Left lung (tissue), 14 donors: ENCODE measurements at places on chromosomes 5 and 9.
A peak's percentile ranks its signal among the peaks of the same experiment; 100 is the strongest.

DNA sequence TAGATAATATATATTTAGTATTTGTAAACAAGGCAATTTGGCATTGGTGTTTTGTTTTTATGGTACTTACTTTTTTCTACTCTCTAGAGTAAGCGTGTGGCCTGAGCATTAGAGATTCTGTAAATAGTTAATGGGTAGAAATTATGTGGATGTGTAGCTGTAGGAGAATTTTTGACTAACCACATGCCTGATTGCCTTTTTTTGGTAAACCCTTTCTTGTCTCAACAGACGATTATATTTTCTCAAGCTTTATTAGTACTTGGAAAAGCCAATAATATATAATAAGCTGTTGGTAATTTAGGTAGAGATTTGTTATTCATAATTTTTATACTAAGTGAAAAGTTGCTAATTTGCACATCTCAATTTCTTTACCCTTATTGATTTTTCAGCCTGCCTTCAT, 76.8 kb downstream of the FCHO2 start:
- DNase-seq, result no peak

DNA sequence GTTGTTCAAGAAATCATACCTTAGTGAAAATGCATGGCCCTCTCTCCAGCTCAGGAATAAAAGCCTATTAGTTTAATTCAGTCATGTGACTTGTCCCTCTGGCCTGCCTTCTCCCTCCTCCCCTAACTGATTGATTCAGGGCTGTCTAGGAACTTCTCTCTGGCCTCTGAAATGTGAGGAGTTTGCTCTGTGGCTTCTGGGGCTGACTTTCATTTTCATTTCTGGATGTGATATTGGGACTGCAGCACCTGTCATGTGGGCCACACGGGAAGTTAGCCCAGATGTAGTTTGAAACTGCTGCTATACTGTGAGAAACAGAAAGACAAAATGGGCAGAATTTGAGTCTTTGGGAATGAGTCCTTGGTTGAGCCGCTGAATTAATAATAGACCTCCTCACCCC, 44.8 kb downstream of the PARP8 start:
- no peak for DNase-seq

- DNase-seq, result no peak
Observed at GRCh38 chr9:78614892-78615291, 318.0 kb downstream of the PSAT1 start.

GRCh38 chr5:135393691-135394090, 5.3 kb downstream of the MACROH2A1 start:
- no peak for DNase-seq

GRCh38 chr5:17619354-17619753, 9.2 kb downstream of the TAF11L12 start:
- DNase-seq, result no peak

DNA sequence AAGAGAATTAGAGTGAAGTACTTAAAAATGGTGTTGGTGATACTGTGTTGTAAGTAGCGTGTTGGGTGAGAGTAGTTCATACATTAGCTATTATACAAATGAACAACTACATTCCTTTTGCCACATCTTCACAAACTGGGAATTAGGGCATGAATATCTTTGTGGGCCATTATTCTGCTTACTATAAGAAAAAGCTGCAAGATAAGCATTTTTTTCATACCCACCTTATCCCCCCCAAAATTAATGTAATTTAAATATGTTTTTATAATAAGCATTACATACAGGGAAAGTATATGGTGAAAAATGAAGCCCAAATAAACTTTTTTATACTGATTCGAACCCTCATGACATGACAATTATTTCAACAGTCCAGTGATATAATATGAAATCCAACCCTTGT, 69.5 kb downstream of the FAM81B start:
- DNase-seq, result no peak

- DNase-seq, result no peak
Observed at GRCh38 chr5:77133061-77133758, 46.1 kb upstream of the ZBED3 start.

- no peak for DNase-seq
Observed at GRCh38 chr9:118384531-118385100, 680.4 kb downstream of the TLR4 start.

GRCh38 chr9:21525174-21525573, 43.1 kb upstream of the IFNE start:
- no peak for DNase-seq

GRCh38 chr5:133232435-133232834, 180.6 kb downstream of the HSPA4 start:
- DNase-seq, result no peak

- no peak for DNase-seq
Observed at GRCh38 chr9:80946496-80947170, 742.7 kb downstream of the TLE1 start.

GRCh38 chr5:129905473-129906176, 1.4 kb downstream of the CHSY3 start:
- DNase-seq, result peak; percentile 34

DNA sequence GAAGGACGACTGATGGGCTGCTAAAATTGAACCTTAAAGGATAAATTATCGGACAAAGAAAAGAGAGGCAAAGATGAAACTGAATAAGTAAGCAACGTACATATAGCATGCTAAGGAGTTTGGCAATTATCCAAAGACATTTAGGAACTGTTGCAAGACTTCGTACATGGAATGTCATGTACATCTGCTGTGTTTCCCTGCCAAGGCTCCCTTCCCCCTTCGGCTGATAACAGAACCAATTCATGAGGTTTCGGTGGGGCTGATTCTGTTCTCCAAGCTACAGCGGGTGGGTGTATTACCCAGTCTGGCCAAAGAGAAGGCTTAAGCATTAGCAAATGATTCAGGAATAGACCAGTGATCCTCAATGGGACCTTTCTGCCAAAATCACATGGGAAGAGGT, 190.9 kb upstream of the FREM1 start:
- no peak for DNase-seq

DNA sequence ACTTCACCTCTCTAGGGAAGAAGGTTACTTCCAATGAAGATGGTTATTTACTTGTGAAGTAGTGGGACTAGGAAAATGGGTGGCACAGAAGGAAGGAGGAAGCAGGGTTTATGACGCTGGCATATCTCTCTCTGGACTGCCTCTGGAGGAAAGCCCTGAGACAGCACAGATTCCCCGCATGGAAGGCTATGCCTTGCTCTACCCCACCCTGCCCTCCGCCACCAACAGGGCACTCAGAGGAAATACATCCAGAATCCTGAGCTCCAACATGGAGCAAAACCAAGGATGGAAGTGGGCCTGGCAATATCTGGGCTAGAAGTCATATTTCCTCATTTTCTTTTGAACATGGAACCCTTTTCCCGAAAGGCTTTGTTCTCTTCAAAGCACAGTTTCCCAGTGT, 346.9 kb downstream of the ZSWIM6 start:
- no peak for DNase-seq

DNA sequence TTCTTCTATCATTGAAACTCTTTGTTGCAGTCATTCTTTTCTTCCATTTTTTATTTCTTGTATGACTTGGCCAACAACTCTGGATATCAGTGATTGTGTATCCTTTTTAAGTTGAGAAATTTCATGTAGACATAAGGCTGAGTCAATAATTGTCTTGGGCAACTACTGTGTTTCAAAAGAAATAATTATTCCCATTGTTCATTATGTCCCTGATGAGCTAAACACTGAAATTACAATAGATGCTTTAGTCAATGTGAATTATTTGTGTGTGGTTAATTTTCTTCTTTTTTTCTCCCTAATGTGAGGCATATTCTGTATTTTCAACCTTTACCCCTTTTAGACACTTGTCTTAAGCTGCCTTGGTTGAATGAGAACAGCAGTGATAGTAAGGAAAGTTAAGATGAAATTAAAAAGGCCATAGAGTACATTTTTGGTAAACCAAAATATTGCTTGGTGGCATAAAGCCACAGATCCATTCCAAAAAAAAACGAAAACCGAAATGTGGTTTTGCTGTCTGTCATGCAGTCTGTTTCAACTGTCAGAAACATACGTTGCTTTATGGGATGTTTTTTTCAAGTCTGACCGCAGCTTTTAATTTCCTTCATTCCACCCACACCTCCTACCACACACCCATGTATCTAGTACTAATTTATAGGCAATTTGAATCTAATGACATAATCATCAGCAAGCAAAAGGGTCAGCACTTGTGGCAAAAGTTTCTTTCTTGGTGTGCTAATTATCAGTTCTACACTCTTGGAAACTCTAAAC, 21.1 kb downstream of the TLE4 start:
- no peak for DNase-seq

DNA sequence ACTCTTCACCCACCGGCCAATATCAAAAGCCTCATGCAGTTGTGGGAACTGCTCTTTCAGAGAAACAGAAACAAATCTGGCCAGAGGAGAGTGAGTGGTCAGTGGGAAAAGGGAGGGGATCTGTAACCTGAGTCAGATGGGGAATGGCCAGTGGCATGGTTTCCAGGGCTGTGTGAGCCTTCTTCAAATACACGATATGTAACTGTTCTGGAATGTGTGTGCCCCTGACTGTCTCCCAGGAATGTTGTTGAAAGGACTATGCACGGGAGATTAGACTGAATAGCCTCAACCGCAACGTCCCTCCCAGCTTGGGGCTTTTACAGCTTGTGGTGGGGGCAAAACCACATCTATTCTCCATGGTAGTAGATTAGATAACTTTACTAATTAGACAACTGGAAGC, 60.8 kb downstream of the SH3TC2 start:
- DNase-seq, result no peak

- DNase-seq, result no peak
Observed at GRCh38 chr5:64519263-64519662, 13.4 kb downstream of the RGS7BP start.

- DNase-seq, result no peak
Observed at GRCh38 chr5:178826216-178826615, 33.5 kb upstream of the ZNF354B start.

GRCh38 chr9:107007402-107007801, 144.4 kb downstream of the ZNF462 start:
- no peak for DNase-seq

DNA sequence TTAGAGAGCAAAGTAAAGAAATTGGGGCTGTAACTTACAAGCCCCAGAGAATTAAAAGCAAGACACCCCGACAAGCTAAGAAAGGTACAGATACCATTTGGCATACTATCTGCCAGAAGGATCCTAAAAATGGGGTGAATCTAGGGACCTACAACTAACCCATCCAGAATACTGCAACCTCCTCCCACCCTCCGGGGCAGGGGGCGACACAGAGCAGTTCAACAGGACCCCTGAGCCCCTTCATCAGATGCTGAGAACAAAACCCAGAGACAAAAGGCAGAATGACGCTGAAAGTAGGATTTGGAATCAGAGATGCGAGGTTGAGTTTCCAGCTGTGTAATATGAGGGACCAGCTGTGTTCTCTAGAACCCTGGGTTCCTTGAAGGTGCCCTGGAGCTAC, 71.2 kb downstream of the EPB41L4B start:
- no peak for DNase-seq

- no peak for DNase-seq
Observed at GRCh38 chr5:82054004-82054710, 82.3 kb downstream of the ATG10 start.

GRCh38 chr9:20087481-20087880, 298.6 kb upstream of the SLC24A2 start:
- DNase-seq, result no peak

- DNase-seq, result no peak
Observed at GRCh38 chr9:7456377-7456776, 343.2 kb downstream of the DMAC1 start.

GRCh38 chr5:37715361-37715760, 124.5 kb downstream of the GDNF start:
- DNase-seq, result no peak
